ENCODE measurements at places on chromosomes 16 and 17.

GRCh38 chr17:20979792-20980083, 63.1 kb downstream of the USP22 start:
- no peak for DNase-seq

DNA sequence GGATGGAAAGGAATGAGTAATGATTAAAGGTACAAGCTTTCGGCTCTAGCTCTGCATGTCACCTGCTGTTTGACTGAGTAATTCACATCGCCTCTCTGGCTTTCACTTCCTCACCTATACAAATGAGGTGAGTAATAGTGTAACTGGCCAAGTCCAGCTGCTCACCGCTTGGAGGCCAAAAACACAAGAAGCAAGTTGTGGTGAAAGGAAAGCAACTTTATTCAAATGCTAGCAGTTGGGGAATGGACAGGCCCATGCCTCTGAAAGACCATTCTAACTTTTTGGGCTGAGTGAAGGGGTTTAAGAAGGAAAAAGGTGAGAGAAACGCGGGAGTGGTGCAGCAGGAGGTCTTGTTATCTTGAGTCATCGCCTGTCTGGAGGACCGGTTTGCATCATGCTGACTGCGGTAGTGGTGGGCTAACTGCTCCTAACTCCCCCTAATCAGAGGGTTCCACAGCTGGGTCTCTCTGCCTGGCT, 45.7 kb upstream of the CSNK2A2 start:
- no peak for DNase-seq

- DNase-seq = no peak
Measured at GRCh38 chr16:23768581-23768980, 13.8 kb downstream of the CHP2 start.

GRCh38 chr16:8621222-8621571, 301 bp upstream of the METTL22 start:
- DNase-seq = no peak

- DNase-seq = peak; percentile 51
Measured at GRCh38 chr16:70691223-70692129, 5.6 kb upstream of the MTSS2 start.

GRCh38 chr16:89695875-89696669, 5.4 kb downstream of the SPATA2L start:
- DNase-seq = no peak
